Stimulated activated CD4-positive, alpha-beta T cell treated with anti-CD3 and anti-CD28 coated beads, TNF-alpha, amount 100 ng/mL, for 1 hour (primary cell): ENCODE measurements at places on chromosomes 5 and 9.
A peak's percentile ranks its signal among the peaks of the same experiment; 100 is the strongest.

DNA sequence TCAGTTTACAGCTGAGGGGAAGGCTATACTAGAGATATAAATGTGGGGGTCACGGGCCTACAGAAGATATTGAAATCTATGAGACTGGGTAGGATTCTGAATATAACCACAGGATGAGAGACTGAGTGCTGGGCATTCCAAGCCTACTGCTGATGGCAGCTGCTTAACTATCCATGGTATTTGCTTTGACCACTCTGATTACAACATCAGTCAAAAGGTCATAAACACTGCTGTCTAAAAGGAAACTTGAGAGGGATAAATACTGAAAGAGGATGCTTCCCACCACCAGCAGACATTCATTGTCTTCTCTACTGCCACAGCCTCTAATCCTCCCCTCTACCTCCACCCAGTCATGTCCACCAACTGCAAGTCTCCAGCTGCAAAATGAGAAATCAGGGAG, 3.8 kb downstream of the ZNF622 start:
- DNase-seq: no peak

GRCh38 chr5:113612060-113612496, 98.6 kb downstream of the YTHDC2 start:
- no peak for DNase-seq

DNA sequence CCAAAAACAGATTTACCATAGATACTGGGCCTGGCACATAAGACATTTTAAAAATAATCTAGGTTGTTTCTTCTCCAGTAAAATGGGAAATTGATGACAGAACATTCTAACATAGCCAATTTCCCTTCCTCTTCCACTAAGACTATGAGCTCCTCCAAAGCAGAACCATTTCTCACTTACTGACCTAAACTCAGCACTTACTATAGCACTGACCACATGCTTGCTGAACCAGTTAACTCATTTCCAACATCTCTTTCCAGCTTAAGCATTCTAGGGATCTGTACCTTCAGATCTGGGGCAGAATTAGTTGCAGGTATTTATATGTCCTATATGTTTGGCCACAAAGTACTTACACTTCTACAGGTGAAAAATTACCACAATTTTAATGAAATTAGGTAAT, 58.9 kb downstream of the TTC39B start:
- DNase-seq: no peak

DNA sequence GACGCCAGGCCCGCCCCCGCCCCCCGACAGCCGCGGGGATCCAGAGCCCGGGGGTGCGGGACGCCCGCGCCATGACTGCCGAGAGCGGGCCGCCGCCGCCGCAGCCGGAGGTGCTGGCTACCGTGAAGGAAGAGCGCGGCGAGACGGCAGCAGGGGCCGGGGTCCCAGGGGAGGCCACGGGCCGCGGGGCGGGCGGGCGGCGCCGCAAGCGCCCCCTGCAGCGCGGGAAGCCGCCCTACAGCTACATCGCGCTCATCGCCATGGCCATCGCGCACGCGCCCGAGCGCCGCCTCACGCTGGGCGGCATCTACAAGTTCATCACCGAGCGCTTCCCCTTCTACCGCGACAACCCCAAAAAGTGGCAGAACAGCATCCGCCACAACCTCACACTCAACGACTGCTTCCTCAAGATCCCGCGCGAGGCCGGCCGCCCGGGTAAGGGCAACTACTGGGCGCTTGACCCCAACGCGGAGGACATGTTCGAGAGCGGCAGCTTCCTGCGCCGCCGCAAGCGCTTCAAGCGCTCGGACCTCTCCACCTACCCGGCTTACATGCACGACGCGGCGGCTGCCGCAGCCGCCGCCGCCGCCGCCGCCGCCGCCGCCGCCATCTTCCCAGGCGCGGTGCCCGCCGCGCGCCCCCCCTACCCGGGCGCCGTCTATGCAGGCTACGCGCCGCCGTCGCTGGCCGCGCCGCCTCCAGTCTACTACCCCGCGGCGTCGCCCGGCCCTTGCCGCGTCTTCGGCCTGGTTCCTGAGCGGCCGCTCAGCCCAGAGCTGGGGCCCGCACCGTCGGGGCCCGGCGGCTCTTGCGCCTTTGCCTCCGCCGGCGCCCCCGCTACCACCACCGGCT, 1.0 kb downstream of the FOXE1 start:
- DNase-seq: no peak

- no peak for DNase-seq
Measured at GRCh38 chr5:136174021-136174659, 18.8 kb downstream of the SMIM32 start.

- peak; percentile 8 for DNase-seq
Measured at GRCh38 chr9:32968101-32969011, 33.1 kb downstream of the APTX start.

GRCh38 chr5:87526131-87526530, 113.4 kb upstream of the CCNH start:
- DNase-seq: no peak

GRCh38 chr9:9846557-9846956, 766.2 kb downstream of the PTPRD start:
- no peak for DNase-seq

DNA sequence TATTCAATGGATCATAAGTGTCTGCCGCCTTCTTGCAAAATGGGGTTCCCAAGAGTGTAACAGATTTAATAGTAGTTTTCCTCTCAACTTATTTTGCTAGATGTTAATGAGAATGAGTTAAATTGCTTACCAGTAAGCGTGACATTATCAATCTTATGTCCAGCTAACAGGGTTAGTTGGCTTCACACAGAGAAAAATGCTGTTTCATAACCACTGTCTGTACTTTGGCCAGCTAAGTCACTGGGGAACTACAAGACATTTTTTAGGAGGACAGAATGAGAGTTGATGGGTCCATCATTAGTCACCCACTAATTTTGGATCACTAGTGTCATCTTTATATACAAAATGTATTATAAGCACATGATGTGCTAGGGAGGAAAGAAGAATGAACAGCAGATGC, 1.4 kb downstream of the CDC37L1 start:
- no peak for DNase-seq

GRCh38 chr5:57466544-57466943, 16.1 kb downstream of the ACTBL2 start:
- DNase-seq: no peak

DNA sequence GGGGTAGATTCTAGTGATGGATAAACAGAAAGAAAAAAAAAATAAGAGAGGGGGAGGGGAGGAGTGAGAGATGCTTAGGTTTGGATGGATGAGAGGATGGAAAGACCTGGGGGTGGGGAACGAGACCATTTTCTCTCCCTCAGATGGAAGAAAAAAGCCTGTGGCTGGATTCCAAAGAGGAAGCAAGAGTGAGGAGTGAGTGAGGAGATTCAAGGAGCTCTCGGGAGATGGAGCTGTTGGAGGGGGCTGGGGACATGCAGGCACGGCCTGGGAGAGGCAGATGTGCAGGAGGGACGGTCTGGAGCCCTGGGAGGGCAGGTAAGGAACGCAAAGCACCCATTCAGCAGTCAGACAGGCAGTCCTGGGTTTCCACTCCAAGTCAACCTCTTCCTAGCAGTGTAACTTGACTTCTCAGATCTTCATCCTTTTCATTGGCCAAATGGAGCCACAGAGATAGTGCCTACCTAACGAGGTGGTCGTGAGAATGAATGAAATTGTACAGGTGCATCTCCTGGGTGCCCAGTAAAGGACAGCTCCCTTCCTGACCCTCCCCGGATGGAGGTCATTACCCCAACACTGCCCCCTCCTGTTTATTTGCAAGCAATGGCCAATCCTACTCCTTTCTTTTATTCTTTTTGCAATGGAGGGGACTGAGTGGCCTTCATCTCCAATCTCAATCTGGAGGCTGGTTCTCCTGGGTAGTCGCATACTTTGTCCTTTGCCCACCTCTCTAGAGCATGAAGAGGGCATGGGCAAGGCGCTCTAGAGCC, 52.2 kb downstream of the PCDH1 start:
- no peak for DNase-seq

GRCh38 chr5:132298298-132299212, 4.4 kb downstream of the SLC22A4 start:
- no peak for DNase-seq

GRCh38 chr5:35904443-35905132, 33.8 kb downstream of the CAPSL start:
- DNase-seq: no peak

- no peak for DNase-seq
Measured at GRCh38 chr5:135434591-135435466, 12.3 kb downstream of the DCANP1 start.

DNA sequence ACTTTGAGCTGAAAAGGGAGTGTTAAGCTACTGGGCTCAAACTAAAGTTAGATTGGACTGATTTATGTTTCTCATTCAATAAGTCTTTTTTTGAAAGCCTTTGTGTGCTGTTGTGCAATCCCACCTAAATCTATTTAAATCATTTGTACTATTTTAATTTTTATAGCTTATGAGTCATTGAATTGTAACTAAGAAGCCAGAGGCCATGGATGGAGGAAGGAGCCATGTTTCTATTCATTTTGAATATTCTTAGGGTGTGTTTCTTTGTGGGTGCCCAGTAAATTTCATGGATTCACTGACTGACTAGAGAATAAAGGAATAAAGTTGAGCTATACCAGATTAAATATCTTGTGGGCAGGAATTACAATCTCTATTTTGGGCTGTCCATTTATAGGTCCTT, 238.5 kb downstream of the KIF4B start:
- DNase-seq: no peak

GRCh38 chr5:112958093-112959088, 18.2 kb upstream of the DCP2 start:
- DNase-seq: no peak

DNA sequence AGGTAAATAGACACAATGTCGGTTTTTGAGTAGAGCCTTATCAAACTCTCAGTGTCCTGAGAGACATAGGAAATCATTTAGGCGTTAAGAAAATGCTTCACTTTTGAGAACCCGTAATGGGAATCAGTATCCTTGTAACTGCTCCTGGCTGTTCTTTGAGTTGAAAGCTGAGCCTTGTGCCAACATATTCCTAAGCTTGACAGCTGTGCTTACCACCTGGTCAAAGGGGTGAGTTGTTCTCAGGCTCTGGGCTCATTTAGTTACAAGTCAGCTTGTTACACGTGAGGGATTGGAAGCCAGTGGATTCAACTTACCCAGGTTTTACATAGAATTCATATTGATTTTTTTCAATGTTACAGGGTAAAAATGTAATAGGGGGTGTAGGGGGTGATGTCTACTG, 145.9 kb downstream of the GABRB2 start:
- DNase-seq: no peak

DNA sequence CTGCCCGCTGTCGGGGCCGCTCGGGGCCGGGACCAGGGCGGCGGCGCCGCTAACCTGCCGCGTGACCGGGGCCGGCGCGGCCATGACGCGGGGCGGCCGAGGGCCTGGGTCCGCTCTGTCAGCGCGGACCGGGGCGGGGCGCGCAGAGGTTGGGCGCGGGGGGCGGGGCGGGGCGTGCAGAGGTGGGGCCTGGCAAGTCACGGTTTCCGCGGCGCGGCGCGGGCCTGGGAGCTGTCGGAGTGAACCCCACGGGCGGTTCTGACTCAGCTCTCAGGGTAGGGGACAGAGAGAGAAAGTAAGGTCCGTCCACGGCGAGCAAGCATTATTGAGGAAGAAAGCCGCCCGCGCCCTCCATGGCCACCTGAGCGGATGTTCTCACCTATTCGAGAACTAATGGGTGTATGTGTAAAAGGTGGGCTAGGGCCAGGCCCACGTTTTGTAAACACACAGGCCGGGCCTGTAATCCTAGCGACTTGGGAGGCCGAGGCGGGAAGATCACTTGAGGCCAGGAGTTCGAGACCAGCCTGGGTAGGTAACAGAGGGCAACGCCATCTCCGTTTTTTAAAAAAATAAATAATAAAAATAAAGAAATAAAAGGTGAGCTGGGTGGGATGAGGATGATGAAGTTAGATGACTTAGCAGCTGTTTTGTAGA, at the start of gene PRXL2C:
TSS of gene PRXL2C (minus strand) at position 120 of the 654 bp plus-strand sequence. CDS start at position 84, 36 bp downstream.
- DNase-seq: peak; percentile 51

DNA sequence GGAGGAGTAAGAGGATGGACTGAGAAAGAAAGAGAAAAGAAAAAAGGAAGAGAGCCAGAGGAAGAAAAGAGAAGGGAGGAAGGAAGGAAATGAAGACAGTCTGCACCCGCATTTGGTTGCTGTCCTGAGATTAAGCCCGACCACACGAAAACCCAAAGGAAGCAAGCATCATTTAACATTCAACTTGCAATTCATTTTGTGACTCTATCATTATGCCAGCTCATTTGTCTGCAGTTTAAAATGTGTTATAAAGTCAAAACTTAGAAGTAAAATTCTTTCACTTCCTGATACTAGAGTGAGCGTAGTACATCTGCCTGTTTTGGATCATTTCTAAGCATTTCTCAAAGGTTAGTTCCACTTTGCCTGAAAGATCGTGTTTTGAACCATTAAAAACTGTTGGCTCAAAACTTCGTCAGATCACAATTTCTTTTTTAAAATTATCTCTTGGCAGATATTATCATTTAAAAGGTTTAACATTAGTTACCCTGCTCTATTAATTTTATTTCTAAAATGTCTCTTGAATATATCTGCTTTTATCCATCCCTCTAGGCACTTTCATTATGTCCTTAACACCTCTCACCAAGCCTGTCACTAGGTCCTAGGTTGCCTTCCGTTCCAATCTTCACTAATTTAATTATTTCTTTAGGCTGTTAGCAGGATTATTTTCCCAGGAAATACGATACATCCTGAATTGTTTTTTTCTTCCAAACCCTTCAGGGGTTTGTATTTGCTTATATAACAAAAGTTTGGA, 240.9 kb downstream of the TLE4 start:
- DNase-seq: no peak

- no peak for DNase-seq
Measured at GRCh38 chr9:97594381-97594921, 38.7 kb downstream of the TSTD2 start.

GRCh38 chr9:115373000-115373709, 255.2 kb upstream of the TNC start:
- DNase-seq: no peak
